Tongue (tissue), 3 donors: ENCODE measurements at places on chromosomes 1 and 21. TPM values are rescaled to one million over a fixed set of nuclear protein-coding genes. Genes with fewer than 3 reads are reported as not detected.

TTC4 gene
- 42.4 TPM for total RNA-seq

GRCh38 chr1:24379733-24380315, 33.8 kb downstream of the STPG1 start:
- DNase-seq, result no peak

DNA sequence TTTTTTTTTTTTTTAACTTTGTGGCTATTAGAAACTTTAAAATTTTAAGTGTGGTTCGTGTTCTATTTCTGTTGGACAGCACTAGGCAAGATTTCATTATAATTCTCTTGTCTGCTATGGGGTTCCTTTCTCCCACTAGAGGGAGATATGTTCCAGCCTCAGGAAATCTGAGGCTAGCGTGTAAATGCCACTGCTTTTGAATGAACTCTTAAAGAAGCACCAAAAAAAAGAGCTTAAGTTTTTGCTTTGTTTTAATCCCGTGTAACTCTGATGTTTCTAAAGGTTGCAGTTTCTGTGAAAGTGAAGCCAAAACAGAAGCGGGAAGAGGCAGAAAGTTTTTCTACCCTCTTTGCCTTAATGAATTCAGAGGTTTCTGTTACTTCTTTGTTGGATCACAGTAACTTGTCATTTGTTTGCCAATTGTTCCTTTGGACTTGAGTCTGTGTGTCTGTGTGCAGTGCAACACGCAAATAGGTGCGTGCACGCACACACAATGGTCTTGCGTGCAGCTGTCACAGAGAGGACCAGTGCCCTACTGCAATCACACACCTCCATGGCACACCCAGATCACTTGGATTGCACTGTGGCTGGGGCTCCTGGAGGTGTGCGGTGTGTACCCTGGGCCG, 32.3 kb downstream of the HHAT start:
- peak; percentile 72 for DNase-seq

CELA2B gene
- 0.41 TPM for total RNA-seq

DNA sequence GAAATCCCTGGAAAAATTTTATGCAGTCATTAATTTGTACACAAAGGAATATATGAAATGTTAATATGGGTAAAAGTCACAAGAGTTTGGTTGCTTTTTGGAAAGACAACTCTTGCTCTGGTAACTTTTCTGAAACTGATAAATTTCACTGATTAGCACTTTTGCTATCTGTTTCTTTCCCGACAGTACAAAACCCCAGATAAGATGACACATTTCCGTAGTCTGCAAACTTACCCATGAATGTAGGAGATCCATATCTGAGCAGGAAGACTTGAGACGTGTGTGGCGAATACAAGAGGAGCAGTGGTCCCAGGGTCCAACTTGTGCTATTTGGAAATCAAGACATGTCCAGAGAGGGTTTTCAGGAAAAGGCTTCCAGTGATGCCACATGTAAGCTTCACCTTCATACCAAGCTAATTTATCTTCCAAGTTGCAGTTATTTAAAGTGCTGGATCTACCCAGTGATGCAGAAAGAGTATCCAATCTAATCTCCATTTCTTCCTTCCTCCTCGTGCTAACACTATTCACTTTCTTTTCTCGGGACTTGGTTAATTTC, 35.9 kb upstream of the SAMSN1 start:
- DNase-seq, result no peak

- no peak for DNase-seq
Measured at GRCh38 chr1:112368198-112368597, 27.8 kb upstream of the CTTNBP2NL start.

GRCh38 chr1:245222931-245223595, 68.3 kb downstream of the KIF26B start:
- DNase-seq, result no peak

TMEM79 gene
- 6.1 TPM for total RNA-seq

ASCL5 gene
- total RNA-seq, result not detected

GRCh38 chr1:175099916-175100315, 32.3 kb downstream of the TNN start:
- DNase-seq, result no peak
